IPS-NIHi11 (cell line): ENCODE measurements at places on chromosomes 16 and 17.

DNA sequence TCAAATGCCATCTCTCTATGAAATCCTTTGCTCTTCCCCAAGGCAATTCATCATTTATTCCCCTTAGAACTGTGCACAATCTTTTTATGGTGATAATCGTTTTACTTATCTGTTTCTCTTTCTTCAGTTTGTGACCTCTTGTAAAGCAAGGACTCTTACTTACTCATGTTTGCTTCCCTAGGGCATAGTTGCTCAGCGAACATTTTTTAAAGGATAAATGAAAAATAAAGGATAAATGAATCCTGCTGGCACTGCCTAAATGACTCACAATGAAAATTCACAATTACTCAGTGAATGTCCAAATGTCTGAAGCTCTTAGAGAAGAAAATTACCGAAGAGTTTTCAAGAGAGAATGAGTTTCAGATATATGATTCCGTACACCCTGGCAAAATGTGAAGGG is 671.7 kb downstream of the CDH11 start:
- DNase-seq: no peak

GRCh38 chr17:59723607-59724006 is 16.2 kb downstream of the VMP1 start:
- DNase-seq: no peak

GRCh38 chr17:39461926-39462569 is 762 bp downstream of the CDK12 start:
- no peak for DNase-seq

DNA sequence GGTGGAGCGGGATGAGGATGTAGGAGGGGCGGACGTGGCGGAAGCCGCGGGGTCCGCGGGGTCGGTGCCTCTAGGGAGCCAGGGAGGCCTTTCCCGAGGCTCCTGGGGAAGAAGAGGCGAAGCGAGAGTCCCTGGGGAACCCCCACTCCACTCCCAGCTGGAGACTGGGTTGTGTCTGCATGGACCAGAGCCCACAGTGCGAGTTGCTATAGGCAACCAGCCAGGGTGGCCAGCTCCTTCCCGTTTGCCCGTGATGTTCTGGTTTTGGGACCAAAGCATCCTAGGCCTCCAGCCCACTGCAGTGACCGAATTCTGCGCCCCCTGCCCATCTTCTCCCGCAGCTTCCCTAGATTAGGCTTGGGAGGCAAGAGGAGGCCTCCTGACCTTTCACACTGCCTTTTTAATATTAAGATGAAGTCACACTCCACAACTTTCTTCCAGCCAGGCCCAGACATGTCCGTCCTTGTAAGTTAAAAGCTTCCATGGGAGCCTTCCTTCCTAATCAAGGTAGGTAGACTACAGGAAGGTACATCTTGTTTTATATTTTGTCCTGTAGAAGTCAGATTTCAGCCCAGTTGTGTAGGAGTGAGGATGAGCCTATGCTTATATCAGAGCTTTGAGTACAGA is 469 bp downstream of the AMZ2 start:
- DNase-seq: no peak

DNA sequence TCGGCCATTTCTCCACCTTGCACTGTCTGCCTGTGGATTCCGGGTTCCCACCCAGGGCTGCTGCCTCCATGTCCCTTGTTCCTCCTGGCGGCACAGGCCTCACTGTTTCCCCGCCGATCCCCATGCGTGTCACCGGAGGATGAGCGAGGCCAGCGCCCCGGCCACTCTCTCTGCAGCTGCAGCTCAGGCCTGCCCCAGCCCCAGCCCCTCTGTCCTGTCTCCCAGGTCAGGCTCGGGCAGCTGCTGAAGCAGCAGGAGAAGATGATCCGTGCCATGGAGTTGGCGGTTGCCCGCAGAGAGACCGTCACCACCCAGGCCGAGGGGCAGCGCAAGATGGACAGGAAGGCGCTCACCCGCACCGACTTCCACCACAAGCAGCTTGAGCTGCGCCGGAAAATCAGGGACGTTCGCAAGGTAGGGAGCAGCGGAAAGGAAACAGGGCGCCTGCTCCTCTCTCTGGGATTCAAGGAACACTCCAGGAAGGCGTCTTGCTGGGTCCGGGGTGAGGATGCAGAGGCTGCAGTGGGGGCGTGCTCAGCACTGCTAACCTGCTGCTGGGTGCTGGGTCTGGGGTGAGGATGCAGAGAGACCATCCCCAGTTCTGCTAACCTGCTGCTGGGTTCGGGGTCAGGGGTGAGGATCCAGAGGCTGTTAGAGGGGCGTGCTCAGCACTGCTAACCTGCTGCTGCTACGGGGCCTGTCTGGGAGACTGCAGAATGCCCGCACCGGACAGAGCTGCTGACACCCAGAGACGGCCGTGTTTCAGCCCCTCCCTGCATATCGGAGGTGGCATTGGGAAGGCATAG is 6.1 kb upstream of the GAA start:
- DNase-seq: no peak

- no peak for DNase-seq
Observed at GRCh38 chr17:64387545-64388171, 3.0 kb downstream of the PECAM1 start.

DNA sequence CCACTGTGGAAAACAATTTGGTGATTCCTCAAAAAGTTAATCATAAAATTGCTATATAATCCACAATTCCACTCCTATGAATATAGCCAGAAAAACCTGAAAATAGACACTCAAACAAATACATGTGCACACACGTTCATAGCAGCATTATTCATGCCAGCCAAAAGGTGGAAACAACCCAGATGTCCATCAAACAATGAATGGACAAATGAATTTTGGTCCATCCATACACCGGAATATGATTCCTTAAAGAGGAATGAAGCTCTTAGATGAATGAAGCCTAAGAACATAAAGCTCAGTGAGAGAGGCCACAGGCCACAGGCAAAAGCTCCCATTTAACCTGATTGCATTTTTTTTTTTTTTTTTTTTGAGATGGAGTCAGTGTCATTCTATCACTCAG is 114.6 kb upstream of the TNRC6C start:
- no peak for DNase-seq
